Adipocyte (in vitro differentiated cells): ENCODE measurements at places on chromosomes 5 and 9.
A peak's percentile ranks its signal among the peaks of the same experiment; 100 is the strongest.

DNA sequence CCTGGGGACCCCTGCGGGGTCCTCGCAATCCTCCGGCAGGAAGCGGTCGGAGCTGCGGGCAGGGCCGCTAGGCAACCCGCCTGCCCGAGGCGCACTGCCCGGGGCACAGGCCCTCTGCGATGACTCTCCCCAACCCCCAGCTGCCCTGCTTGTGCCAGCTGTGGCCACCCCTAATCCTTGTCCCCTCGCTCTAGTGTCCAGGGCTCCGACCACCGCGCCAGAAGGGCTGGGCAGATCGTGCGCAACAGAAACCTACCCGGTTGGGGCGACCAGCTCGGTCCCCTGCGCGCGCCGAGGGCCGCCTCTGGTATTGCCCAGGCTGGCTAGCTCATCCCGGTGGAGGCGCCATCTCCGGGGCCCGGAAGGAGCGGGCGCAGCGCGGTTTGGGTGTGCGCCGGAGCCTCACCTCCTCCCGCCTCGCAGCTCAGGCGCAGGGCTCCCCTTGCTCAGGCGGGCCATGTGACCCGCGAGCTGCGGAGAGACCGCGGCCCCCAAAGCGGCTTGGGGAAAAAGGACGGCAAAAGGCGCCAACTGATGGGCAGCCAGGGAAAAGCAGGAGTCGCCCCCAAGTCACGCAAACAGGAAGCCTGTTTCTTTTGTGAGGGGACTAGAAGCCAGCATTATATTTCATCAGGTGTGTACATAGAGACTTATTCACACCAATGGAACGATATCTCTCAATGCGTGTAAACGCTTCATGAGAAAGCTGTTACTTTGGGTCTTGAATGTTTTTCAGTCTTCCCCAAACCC is 46.8 kb upstream of the RNF20 start:
- DNase-seq: peak; percentile 84

- DNase-seq: no peak
Measured at GRCh38 chr9:103985077-103985476, 109.0 kb upstream of the SMC2 start.

GRCh38 chr5:125595095-125595494 is 828.1 kb upstream of the GRAMD2B start:
- DNase-seq: peak; percentile 71

DNA sequence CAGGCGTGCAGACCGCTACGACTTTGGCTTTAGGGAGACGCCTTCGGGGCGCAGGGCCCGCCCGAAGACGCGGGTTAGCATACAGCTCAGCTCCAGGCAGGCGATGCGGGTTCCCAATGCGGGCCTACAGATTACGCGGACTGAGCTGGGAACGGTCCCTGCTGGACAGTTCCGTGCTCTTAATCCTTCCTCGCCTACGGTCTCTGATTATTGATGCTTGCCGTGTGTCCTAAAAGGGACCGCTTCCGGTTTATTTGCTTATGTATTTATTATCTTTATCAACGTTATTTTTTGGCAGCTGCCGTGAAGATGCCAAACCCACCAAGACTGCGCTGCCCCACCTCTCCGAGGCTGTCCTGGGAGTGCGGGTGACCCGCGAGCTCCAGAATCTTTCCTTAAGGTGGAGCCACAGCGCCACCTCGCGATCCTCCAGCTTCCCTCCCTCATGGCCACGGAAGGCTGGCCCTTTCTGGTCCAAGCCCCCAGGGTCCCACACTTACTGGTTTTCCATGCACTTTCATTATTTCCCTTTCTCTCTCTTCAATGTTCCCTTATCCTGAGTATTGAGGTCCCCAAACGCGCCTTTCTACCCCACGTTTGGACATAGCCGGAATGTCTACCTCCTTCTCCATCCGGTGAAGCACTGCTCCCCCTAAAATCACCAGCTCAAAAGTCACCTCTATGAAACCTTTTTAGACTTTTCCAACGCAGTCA is 7.0 kb upstream of the EBF1 start:
- DNase-seq: peak; percentile 92

DNA sequence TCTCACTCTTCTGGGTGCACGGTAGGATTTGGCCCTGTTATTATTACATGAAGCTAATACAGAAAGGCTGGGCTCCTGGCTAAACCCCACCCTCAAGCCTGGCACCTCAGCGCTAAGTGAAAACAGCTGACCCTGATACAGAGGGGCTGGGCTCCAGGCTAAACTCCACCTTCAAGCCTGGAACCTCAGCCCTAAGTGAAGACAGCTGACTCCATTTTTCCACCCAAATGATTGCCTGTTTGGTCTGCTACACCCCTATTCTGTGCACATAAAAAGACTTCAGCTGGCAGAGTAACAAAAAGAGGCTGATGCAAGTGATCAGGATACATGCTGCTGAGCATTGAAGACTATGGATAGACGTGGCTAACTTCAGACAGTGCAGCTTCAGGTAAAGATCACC is 148.4 kb upstream of the CLINT1 start:
- peak; percentile 38 for DNase-seq

DNA sequence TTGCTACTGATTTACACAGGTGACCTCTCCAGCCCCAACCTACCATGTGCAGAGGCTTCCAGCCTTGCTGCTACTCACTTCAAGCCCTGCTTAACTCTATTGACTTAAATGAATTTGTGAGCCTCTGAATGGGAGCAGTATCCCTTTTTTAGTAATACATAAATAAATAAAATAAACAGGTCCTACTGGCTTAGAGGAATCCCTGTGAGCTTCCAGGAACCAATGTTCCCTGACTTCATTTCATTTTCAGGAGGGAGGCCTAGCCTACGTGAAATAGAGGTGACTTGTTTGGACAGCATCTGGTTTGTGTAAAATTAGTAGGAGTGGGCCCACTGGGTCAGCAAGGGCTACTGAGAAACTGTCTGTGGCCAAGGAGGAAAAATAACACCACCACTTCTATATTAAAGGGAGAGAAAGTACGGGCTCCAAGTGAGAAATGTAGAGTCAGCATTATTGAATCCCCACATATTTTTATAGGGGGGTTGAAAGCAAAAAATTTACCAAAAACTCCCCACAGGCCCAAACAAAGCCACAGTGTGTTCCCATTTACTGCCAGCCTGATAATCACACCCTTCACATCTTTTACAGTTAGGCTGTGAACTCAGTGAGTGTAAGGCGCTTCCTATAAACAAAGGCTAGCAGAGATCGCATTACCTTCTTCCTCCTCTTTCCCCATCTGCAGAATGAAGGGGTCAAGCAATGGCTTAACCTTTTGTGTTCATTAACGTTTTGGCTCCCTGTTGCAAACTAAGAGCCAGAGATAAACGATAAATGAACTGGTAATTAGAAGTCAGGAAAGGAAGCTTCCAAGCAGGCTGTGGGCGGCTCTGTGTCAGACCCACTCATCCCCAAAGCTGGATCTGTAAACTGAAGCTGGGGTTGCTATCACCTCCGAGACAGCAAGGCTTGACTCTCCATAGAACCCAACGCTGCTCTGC is 138.8 kb upstream of the LIFR start:
- DNase-seq: no peak

- no peak for DNase-seq
Measured at GRCh38 chr5:385321-385720, 57.7 kb upstream of the EXOC3 start.

DNA sequence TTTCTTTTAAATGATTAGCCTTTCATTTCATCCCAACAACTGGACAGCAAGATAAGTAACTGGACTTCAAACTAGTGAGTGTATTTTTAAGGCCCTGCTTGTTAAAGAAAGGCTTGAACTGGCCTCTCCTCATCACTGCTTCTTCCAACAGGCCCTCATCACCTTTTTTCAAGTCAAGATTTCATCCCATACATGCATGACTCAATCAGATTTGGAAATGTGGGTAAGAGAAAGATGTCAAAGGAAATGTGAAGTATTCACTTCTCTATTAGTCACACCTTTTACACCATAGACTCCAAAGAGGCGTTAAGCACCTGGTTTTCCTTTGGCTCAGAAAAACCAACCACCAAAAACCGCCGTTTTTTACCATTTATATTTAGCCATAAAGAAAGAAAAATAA is 4.9 kb downstream of the NR4A3 start:
- no peak for DNase-seq

DNA sequence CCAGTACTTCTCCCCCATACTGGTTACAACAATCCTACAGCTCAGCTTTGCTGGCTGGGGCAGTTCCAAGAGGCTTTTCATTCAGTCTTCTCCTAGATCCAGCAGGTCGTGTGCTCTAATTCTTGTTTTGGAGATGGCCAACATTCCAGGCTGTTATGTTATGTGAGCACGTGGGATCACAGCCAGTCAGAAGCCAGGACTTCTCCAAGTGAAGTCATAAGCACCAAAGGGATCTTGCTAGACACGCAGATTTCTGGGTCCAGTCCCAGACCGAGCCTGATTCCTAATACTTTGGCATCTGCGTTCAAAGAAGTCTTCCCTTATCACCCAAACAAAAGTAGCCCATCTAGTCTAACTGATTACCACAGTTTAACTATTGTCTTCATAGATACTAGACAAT is 1.4 kb upstream of the LARP1 start:
- DNase-seq: peak; percentile 91

DNA sequence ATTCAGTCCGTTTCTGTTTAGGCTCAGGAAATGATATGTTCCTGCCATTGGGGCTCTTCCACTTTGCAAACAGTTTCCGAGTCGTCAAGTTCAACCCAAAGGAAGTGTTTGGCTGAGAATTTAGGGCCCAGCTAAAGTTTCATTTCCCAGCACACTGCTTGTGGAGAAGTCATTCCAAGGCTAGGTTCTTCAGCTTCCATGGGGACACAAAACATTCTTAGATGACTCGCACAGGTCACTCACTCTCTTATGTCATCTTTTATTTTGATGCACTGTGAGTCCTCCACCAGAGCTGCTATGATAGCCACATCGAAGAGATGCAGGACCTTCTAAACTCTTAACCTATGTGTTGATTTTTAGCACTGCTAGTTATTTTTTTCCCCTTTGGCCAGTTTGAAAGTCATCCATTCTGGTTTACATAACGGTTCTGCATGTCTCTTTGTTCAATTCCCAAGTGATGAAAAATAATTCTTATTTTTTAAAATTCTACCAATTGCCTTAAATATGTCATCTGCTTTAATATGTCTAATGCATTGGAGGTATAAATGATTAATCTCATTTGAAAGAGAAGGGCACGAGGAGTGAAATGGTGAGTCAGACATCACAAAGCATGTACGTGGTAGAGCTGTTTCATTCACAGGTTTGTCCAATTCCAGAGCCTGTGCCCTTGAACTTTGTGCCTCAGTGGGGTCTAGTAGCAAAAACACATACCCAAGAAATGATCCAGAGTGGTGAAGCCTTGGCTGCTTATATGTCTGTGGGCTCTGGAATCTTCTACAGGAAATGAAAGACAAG is 84.3 kb downstream of the ZNF462 start:
- DNase-seq: no peak

- DNase-seq: no peak
Measured at GRCh38 chr5:88967633-88968585, 84.9 kb upstream of the MEF2C start.

DNA sequence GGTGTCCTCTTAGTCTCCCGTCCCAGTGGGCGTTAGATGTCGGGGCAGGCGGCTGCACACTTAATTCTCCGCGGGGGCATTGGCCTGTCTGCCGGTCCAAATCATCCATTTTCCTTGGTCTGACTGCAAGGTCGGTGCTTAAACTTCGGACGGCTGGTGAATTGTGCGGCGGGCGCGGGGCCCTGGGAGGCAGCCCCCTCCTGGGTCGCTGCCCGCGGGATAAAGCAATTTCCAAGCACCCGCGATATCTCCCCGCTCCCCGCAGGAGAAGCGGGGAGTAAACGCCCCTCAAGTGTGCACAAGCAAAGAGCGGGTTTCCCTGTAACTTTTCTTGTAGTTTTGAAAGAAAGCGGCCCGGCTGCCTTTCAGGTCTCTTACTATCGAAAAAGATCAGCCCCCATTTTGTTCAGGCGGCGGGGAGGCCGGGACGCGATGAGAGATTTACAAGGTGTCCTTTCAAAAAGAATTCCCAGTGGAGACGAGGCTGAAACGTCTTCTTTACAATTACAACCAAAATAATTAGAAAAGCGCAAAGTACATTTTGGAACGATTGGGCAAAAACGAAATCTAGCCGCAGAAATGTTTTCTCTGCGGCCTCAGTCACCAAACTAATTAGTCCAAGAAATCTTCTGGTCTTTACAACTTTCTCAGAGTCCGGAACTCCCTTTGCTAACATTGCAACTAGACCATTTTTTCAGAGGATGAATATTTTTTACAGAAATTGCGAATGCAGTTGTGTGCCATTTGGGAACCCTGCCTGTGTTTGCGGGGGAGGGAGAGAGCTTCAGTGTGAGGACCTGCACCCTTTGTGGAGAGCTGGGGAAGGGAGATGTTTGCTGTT is 1.8 kb downstream of the IRX1 start:
- no peak for DNase-seq

DNA sequence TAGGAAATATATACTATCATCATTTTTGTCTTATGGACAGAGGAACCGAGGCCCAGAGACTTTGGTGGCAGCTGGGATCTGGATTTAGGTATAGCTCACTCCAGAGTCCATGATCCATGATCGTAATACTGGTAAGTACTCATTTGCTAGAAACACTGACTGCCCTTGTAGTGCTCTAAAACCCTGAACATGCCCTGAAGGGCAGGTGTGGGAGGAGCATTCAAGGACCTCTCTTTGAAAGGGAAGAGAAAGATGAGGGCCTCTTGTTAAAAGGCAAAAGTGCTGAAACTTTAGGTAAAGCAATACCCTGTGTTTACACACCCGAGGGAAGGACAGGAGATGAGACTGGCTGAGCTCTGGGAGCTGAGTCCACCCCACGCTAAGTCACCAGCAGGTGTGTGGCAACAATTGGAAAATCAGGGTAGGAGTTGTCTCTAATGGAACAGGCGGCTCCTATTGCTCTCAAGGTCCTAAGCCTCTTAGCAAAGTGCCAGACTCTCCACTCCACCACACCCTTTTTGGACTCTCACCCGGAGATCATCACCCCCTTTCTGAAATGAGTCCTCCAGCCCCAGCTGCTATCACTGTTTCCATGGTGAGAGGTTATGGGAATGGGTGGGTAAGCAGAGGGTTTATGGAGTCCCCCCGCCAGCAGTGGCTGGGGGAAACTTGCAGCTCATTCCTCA is 34.8 kb downstream of the TRPC7 start:
- no peak for DNase-seq

- DNase-seq: no peak
Measured at GRCh38 chr5:180034564-180034963, 37.0 kb downstream of the RNF130 start.

DNA sequence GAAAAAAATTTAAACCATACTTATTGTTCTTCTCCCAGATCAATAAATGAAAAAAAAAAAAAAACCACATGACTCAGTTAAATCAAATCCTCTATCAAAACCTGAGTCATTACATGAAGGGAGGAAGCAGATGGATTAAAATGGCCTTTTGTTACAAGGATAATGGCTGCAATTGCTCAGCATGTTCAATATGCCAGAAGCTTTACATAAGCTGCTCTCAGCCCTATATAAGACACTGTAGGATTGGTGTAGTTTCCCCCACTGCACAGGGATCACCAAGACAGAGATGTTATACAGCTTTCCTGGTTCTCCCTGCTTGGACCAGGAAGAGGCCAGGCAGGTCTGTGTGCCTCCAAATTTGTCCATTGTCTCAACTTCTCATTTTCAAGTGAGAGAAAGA is 101.6 kb upstream of the MAP1B start:
- no peak for DNase-seq

DNA sequence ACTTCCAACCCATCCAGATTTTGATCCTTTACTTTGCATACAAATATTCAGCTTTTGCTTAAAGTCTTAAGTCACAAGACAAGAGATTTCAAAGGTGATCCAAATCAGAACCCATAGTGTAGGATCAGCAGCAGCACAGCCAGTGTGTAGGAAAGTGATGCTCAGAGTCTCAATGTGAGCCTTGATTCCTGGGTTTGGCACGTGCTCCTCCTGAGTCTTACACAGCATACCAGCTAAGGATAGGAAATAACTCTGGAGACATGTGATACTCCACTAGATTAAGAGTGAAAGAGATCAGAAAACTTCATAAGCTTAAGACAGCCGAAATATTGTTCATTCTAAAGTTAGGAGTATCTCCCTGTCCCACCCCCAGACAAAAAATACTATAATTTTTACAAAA is 344.9 kb downstream of the SEMA5A start:
- no peak for DNase-seq
